ENCODE measurements at places on chromosomes 5 and 9.

GRCh38 chr5:119852140-119852539, 222.8 kb downstream of the FAM170A start:
- DNase-seq = no peak

DNA sequence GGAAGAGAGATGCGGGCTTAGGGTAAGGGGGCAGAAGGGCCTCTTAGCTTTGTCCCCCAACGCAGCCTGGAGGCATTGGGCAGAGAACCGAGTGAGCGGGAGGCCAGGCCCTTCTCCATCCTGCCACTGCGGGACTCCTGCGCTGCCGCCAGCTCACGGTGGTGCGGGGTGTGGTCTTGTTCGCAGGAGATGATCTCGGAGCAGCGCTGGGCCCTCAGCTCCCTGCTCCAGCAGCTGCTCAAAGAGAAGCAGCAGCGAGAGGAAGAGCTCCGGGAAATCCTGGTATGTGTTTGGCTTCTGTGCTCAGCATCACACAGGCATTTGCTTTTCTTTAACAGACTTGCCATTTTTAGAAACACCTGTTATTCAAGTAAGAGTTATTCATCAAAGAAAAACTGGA, 41.3 kb downstream of the LRSAM1 start:
- no peak for DNase-seq

DNA sequence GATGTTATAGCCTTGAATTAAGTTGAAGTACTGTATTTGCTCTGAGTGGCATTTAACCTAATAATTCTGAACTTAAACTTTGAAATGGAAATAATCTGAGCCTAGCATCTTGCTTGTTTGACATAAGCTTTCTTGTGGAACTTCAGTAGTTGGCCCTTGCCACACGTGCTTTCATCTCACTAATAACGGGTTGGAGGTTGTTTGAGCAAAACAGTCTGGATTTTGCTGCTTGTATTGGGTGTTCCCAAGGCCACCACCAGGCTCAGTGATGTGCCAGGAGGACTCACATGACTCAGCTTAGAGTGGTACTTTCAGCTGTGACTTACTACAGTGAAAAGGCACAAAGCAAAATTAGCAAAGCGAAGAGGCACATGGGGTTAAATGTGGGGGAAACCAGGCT, 35.7 kb downstream of the SECISBP2 start:
- no peak for DNase-seq

DNA sequence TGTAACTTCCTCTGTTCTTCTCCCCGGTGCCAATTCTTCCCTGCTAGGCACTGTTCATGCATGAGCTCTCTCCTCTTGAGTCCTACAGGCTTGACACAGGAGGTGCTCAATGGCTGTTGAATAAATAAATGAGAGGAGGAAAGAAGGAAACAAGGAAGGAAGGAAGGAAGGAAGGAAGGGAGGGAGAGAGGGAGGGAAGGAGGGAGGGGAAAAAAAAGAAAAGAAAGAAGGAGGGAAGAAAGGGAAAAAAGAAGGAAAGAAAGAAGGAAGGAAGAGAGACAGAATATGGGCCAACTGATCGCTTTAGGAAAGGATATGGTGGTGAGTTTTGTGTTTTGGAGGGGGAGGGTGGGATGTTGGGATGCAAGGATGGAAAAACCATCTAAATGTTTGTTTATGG, 6.4 kb downstream of the KCNMB1 start:
- no peak for DNase-seq

DNA sequence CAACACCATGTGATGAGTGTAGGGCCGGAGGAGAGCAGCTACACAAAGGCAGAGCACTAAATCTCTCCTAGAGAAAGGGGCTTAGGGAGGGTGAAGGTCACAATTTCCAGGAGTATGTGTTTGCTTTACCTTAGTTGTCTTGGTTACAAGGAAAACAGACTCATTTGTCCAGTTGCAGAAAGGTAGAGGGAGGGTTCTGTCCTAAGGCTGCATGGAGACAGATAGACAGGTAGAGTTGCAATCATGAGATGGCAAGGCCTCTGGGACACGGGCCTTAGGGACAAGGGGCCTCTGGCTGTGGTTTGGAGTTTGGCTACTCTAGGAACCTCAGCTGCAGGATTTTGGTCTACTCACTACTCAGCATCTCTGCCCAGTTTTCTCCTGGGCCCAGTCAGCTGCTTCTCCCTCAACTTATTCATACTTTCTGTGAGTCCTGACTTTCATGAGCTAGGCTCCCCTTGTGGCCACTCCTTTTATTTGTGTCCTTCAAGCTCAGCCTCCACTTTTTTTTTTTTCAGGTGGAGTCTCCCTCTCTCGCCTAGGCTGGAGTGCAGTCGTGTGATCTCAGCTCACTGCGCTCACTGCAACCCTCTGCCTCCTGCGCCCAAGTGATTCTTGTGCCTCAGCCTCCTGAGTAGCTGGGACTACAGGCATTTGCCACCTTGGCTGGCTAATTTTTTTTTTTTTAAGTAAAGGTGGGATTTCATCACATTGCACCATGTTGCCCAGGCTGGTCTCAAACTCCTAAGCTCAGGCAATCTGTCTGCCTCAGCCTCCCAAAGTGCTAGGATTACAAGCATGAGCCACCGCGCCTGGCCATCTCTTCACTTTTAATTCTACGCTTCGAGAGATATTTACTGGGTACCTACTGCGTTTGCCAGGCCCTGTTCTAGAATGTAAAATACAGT, 76.6 kb downstream of the PTPDC1 start:
- DNase-seq = no peak

GRCh38 chr5:177232761-177233160, 70.8 kb downstream of the RAB24 start:
- no peak for DNase-seq

GRCh38 chr5:1484730-1485578, 38.8 kb downstream of the LPCAT1 start:
- no peak for DNase-seq

- DNase-seq = no peak
These were observed 689.4 kb upstream of the WWC1 start for GRCh38 chr5:167602067-167602466.

- no peak for DNase-seq
These were observed 5.8 kb downstream of the POU4F3 start for GRCh38 chr5:146344155-146345118.

DNA sequence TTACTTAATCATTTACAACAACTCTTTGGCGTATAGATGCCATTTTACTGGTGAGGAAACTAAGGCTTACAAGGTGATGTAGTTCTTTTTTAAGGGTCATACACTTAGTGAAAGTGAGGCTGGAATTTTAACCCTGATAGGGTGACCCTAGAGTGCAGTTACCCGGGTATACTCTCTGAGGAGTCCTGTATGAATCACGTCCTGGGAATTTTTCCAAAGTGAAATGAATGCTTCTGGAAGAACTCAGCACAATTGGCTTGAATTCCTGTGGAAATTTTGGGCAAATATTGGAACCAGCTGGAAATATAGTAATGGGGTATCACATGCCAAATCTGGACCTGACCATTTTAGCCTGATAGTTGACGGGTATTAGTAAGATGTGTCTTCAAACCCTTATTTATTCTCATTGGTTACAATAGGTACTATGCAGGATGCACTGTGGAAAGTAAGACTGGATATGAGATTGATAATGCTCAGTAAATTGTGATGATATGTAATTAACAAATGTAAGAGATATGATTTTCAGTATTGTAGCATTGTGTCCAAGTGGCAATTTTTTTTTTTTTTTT, 14.8 kb downstream of the SUB1 start:
- DNase-seq = no peak

DNA sequence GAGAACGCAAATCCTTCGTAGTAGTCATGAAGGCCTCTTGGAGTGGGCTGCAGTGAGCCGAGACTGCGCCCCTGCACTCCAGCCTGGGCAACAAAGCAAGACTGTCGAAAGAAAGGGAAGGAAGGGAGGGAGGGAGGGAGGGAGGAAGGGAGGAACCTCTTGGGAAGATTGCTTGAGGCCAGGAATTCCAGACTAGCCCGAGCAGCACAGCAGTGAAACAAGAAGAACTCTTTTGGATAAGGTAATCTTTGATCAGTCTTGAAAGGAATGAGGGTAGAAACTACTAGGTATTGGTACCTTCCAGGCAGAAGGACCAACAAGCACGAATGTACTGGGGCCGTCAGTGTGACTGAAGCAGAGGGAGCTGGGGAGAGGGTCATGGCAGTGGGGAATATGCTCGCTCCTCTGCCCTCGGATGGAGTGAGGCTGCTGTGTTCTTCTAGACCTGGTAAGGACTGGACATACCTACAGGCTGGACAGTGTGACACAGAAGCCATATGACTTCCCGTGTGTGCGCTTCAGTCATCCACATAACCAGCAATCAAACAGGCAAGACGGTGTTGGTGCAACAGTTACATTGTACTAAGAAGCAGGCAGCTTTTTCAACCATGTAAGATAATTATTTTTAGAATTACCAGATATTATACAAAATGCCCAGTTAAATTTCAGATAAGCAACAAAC, 45.2 kb downstream of the P4HA2 start:
- no peak for DNase-seq

- DNase-seq = no peak
These were observed 25.6 kb downstream of the ZNF474 start for GRCh38 chr5:122154910-122155309.

- DNase-seq = no peak
These were observed 8.9 kb downstream of the CXCL14 start for GRCh38 chr5:135569755-135570452.

DNA sequence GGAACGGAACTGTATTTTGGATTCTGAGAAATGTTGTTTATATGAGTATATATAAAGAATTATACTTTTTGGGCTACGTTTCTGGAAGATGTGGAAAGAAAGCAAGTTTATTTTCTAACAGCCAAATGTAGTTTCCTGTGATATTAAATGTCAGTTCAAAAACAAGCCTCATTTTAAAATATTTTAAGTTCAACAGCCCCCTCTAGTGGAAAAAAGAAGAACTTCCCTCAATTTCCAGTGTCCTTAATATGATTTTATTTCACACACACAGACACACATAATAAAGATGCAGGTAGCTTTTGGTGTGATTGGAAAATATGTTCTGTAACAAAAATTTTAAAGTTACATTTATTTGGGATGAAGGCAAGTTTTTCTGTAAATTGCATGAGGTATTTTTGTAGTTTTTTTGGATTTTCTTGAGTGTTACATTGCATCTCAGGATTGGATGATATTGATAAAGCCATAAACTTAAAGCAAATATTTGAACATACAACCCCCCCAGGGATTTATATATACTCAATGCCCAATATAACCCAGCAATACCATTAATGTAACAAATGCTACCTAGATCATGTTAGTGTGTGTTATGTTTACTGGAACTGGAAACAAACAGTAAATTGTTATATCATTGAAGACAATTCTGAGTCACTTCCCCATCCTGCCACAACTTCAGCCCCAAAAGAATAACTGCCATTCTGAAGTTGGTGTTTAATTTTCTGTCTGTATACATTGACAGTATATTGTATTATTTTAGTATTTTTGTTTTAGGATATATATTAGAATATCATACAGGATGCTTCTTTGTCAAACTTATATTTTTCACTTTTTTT, 54.0 kb downstream of the CCDC171 start:
- no peak for DNase-seq

GRCh38 chr5:178499352-178499751, 90.8 kb downstream of the COL23A1 start:
- no peak for DNase-seq

DNA sequence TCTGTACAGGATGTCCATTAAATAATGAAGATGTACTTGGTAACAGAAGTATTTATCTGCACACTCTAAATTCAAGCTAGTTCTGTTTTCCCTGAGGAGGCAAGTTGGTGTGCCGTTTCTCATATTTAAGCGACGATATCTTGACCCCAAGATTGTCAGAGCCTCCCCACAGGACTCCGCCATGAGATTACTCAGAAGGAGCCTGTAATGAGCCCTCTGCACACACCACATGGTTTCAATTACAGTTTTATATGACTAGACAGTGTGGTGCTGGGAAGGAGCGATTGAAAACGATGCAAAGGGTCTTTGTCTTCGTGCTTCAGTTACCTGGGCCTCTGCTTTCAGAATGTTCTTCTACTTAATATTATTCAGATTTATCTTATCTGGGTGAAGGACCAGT, 840.4 kb upstream of the WWC1 start:
- no peak for DNase-seq

DNA sequence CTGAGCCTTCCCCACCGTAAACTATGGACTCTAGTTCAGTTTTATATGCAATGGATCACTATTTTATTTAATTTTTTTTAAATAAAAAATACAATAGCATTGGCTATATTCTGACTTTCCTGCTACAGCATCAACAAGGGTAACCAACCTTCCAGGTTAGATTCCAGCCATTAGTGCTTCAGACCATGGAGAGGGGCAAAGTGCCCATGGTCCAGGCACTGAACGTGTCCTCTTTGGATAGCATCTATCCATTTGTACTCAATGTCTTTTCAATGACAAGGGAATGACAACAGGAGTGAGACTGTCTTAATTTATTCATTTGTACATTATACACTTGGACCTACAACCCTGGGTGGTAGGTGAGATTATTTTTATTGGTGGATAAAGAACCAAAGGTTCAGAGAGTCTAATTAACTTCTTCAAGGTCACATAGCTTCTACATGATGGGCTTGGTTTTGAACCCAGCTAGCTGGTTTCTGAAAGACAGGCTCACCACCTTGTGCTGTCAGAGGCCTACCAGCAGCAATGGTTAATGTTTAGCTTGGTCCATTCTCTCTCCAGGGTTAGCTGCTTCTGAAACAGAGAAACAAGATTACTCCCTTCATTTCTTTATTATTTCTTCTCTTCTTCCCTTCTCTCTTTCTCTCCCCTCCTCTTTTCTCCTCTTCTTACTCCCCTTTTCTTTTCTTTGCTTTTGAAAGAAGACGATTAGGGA, 11.5 kb downstream of the TMEM171 start:
- no peak for DNase-seq

DNA sequence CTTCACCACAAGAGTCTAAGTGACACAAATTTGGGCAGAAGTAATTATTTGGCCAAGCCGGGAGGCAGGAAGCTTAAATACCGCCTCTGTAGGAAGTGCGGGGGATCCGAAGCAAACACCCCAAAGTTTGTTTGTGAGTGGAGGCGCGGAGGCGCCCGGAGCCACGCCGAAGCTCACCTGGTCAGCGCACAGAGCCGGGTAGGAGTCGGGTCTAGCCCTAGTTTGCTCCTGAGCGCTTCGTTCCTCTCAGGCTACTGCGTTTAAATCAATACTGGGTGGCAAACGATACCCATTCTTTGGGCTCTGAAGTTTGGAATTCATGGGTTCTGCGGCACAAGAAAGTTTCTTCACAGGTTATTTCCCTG, 855 bp downstream of the MCC start:
- no peak for DNase-seq

DNA sequence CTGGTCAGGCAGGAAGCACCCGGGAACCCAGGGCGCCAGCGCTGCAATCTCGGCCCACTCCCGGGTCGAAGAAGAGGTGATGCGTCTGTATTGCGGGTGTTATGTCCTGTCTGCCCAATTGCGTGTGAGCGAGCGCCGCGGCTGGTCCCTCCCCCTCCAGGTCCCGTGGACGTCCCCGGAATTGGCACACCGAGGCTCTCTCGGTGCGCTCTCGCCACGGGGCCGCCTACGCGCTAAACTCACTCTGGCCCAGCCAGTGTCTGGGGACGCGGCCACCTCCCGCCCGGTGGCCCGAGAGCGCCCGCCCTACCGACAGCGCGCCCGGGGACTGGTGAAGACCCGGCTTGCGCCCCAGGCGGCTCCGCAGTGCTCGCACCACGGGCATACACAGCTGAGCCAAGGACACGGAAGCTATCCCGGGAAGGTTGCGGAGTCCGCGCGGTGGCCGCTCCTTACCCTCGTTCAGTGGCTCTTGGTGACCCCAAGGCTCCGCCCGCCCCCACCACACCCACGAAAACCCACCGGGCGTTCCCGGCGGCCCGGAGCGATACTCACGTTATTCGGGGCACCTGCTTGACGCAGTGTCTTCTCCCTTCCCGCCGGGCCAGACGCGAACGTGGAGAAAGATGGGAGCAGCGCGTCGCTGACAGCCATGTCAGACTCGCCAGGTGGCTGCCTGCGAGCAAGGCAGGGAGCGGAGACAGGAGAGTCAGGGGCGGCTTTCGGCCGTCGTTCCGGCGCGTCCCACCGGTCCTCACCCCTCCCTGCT, 1.0 kb downstream of the KLF4 start:
- no peak for DNase-seq
